GM23248 (cell line): ENCODE measurements at places on chromosomes 16 and 17. TPM values are rescaled to one million over a fixed set of nuclear protein-coding genes. Genes with fewer than 3 reads are reported as not detected.
A peak's percentile ranks its signal among the peaks of the same experiment; 100 is the strongest.

TSC2 gene
- total RNA-seq: 53.7 and 84.6 TPM in 2 replicates

TMC7 gene
- total RNA-seq: 0.25 and 0.54 TPM in 2 replicates

LYZL6 gene
- total RNA-seq: not detected in 2 replicates

CHST5 gene
- 0.25 TPM in 1 of 2 replicates, not detected in the other for total RNA-seq

TP53TG3 gene
- not detected in 2 replicates for total RNA-seq

RNF43 gene
- total RNA-seq: under 0.01 TPM in 1 of 2 replicates, not detected in the other

METRN gene
- total RNA-seq: 90.7 and 98.1 TPM in 2 replicates

DNA sequence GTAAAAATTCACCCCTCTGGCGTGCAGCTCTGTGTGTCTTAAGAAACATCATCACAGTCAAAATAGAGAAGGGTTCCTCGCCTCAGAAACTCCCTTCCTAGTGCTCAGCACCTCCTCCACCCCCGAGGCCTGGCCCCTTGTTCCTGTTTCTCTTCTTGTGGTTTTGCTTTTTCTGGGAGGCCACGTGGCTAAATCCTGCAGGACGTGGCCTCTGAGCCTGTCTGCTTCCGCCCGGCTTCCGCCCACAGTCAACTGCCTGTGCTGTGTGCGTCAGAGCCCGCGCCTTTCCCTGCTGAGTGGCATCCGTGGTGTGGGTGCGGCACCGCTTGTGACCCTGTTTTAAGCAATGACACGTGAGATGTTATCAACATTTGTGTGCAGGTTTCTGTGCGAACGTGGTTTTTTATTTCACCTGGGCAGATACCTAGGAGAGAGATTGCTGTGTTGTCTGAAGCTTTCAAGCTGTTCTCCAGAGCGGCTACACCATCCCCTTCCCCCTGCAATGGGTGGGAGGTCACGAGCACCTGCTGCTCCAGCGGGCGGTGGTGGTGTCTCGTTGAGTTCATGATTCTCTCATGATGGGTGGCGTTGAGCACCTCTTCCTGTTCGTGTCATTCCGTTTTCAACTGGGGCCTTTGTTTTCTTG, 21.7 kb downstream of the ACSF3 start:
- no peak for DNase-seq

DNA sequence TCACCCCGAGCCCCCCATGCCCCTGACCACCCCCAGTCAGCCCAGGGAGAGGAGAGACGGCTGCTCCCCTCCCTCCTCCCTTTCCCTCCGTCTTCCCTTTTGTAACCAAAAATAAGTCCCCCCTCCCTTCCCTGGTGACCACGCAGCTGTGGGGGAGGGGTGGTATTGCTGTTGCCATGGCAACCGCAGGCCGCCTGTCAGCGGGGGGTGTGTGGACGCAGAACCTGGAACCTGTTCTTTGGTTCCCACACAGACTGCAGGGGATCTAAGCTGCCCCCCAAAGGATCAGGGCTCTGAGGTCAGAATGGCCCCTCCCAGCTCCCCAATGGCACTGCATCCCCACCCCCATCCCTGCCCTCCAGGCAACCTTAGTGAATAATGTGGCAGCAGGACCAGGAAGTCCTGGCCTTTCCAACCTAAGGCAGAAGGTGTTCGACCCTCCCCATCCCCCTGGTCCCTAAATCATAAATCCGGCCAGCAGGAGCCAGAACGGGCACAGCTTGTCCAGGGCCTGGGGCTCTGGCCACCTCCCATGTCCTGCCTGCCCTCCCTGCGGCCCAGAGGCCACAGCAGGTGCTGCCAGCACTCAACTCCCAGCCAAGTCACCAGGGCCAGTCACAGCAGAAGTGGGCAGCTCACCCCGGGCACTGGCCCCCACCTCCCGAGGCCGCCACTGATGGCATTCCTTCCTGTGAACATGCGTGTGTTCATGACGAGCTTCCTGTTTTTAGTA, 12.0 kb downstream of the CA4 start:
- no peak for DNase-seq

DNA sequence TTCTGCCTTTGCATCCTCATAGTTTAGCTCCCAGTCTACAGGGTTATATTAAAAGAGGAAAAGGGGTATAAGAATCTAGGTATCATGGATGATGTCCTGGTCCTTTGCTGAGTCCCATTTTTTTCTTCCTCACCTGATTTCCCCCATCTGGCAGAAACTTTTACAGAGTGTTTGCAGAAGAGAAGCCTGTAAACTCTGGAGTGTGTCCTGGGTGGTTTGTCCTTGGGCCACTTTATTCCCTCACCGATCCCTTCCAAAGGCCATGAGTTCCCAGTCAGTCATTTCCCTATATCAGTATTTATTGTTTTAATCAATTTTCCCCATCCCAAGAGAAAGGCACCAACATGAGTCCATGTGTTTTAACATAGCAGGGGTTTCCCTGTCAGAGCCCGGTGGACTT, 638.2 kb downstream of the WWOX start:
- DNase-seq: no peak

- DNase-seq: no peak
Measured at GRCh38 chr17:50110591-50111349, 15.6 kb downstream of the PDK2 start.

- DNase-seq: no peak
Measured at GRCh38 chr17:8155996-8156245, 3.7 kb upstream of the PER1 start.

DNA sequence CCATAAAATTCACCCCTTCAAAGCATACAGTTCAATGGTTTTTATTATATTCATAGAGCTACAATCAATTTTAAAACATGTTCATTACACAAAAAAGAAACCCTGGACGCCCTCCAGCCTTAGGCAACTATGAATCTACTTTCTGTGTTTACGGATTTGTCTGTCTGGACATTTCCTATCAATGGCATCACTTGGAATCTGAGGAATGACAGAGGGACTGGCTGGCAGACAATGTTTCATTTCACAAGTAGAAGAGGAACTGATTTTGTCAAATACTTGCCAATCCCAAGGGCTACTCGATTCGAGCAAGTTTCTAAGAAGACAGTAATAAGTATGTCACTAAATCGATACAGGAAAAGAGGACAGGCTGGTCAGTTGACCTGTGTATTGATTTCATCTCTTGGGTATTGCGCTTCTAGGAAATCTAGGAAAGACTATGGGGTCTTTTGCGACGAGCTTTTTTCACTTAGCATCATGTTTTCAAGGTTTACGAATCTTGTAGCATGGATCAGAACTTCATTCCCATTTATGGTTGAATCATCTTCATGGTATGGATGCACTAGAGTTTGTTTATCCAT, 56.6 kb downstream of the RGS9 start:
- DNase-seq: no peak

- peak; percentile 1 for DNase-seq
Measured at GRCh38 chr17:54426296-54426886, 474.3 kb upstream of the TOM1L1 start.

GRCh38 chr16:58034774-58035173, 9.2 kb downstream of the MMP15 start:
- DNase-seq: no peak

- peak; percentile 48 for DNase-seq
Measured at GRCh38 chr17:19338031-19338990, 24.2 kb downstream of the B9D1 start.

DNA sequence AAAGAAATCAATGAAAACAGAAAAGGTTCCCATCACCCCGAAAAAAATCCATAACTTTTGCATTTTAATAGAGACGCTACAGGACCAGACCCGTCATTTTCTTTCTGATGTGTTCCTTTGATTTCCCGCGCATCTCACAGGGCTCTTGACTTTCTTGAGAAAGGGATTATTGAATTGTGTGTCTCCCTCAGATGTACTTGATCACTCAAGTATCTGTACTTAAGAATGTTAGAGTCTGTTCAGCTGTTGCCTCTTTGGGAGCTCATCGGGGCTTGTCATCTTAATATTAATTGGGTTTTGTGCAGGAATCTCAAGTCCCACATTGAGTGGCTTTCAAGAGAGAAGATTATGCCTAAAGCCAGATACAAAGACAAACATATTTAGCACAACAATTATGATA, 606.4 kb upstream of the SALL1 start:
- no peak for DNase-seq

DNA sequence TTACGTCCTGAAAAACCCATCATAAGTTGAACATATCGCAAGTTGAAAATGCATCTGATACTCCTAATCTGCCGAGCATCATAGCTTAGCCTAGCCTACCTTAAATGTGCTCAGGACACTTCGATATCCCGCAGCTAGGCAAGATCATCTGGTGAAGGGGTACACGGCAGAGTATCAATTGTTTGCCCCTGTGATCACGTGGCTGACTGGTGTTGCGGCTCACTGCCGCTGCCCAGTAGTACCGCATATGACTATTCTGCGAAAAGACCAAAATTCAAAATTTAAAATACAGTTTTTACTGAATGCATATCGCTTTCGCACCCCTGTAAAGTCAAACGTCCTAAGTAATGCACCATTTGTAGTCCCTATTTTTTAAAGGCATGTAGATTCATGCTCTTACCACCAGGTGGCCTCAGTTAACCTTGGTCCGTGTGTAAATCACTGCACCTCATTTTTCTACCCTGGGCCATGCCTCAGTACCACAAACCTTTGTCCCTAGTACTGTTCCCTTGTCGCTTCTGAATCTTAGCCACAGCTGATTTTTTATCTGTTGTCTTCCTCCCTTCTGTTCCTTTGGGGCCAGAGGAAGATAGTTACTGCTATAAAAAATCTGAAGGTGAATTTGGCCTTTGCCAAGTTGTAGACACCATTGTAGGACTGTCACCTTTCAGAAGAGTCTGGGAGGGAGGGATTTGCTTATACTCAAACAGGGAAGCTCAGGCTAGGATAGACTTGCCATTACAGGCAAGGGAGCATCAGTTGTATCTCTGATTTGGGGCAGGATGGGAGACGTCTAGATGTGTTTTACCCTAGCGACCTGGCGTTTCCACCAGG, 34.4 kb downstream of the WWP2 start:
- DNase-seq: peak; percentile 78

DNA sequence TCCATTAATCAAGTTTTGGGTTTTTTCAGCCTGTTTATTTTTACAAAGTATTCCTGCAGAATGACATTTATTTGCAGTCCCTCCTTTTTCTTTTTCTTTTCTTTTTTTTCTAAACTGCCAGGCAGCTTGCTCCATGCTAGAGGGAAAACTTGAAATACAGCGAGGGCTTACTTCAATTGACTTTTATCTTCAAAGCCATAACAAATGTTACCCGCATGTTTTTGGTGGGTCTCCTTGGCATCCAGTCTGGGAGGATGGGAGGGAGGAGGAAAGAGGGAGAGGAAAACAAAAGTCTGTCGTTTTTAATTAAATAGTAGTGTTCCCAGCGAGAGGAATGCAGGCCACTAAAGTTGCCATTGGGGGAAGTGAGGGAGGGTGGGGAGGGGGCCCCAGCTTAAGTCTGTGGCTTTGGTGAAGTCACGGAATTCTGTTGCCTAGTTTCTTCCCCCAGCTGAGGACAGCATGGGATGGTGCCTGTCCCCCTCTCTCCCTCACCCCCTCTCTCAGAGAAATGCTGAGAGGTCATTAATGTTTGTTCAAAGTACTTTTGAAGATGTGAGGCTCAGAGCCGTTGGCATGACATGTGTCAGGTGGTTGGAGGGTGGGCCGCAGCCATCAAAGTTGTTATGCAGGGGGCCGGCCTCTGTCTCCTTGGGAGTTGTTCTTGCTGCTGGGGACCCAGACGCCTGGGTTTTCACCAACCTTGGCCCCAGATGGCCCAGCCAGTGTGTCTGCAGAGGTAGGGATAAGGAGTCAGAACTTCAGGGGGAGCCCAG, 2.9 kb downstream of the NKD1 start:
- no peak for DNase-seq
